ENCODE measurements at places on chromosomes 1 and 21. TPM values are rescaled to one million over a fixed set of nuclear protein-coding genes. Genes with fewer than 3 reads are reported as not detected.
A peak's percentile ranks its signal among the peaks of the same experiment; 100 is the strongest.

DNALI1 gene
- 1.0 TPM for total RNA-seq

MYBPH gene
- total RNA-seq: not detected

- no peak for DNase-seq
Measured at GRCh38 chr1:93694819-93695218, 13.2 kb upstream of the BCAR3 start.

LCE1A gene
- total RNA-seq: not detected

DNA sequence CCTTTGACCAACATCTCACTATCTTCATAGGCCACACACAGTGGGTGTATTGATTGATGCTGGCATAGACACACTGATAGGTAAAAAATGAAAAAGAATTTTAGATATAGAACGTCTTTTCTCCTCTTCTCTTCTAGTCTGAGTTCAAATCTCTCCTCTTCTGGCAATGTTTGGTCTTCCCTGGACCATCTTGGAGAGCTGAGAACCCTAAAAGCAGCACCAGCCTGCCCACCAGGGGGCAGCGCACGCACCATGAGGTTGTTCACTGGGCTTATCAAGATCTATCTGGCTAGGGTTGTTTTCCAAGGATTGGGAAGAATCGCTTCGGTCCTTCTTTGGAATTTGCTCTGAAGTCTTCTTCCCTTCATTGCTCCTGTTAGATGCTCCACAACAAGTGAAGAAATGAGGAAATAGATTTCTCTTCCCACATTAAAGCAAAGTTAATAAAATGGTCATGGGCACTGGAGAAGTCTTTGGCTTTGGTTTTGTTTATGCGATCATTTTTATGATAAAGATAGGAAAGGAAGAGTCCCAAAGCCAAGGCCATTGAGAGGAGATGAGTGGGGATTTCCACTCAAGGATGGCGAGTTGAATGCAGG is 104.0 kb upstream of the OLIG2 start:
- DNase-seq: no peak

WDR4 gene
- total RNA-seq: 14.4 TPM

ILDR2 gene
- total RNA-seq: 43.5 TPM

GRCh38 chr1:57881639-57882038 is 457.8 kb upstream of the DAB1 start:
- DNase-seq: no peak

DNA sequence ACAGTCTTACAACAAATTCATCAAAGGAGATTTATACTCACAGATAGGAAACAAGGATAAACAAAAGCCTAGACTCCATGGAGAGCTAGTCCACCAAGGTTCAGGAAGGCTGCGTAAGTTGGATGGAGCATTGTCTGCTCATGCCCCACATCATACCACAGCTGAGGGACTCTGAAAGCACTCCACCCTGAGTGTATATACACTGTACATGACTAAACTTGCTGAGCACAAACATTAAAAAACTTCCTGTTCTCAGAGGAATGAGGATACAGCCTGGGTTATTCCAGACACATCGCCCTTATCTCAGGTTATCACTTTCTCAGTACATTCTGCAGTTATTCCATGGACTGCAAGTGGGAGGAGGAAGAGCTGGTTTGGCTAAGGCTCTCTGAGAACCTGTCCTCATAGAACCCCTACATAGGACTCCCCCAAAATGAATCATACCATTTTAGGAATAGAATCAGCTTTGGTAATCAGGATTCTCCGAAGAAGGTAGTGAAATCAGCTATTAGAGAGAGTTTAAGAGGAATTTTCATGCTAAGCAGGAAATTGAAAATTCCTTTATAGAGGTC is 58.0 kb upstream of the PRMT6 start:
- DNase-seq: no peak

DNA sequence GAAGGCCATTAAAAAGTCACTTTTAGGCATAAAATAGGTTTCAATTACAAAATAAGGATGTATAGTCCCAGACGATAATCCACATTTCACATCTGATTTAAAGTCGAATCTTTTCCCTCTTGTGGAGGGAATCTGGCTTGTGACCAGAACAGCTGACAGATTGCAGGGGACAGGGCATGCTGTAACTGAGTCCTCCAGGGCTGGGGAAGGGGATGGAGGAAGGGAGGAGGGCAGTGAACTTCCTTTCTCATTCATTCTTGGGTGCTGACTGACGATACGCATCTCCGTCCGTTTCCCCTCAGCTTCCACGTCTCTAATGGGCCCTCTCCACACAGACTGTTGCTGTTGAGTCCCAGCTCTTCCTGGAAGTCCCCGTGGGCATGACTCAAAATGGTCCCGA is 108.1 kb upstream of the CSF3R start:
- DNase-seq: no peak

OR2M3 gene
- total RNA-seq: not detected

- DNase-seq: no peak
Measured at GRCh38 chr1:205675247-205675646, 5.1 kb downstream of the SLC45A3 start.

DNA sequence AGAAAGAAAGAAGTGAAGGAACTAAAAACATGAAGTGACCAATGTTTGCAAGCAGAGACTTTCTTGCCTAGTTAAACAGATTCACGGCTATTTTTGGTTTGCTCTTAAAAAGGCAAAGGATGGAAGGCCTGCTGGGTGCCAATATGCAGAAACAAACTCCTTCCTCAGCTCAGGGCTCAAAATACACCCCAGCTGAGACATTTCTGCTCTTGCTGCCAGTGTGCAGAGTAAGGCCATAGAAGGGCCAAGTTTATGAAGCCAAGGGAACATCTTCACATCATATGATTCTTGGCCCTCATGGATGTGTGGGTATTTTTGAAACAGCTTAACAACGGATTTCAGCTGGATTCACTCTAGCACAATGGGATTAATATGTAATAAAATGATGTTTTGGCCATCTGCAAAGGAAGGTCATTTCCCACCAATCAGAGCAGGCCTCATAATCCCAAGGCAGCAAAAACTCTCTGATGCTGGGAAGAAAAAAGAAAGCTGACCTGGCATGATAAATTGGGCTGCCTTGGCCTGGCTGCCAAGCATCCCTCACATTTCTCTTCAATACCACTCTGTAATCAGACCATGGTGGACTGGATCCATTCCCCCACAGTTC is 70.7 kb downstream of the CAPZB start:
- DNase-seq: no peak

CHI3L1 gene
- not detected for total RNA-seq

- DNase-seq: no peak
Measured at GRCh38 chr1:167310732-167311131, 90.0 kb downstream of the POU2F1 start.

DNA sequence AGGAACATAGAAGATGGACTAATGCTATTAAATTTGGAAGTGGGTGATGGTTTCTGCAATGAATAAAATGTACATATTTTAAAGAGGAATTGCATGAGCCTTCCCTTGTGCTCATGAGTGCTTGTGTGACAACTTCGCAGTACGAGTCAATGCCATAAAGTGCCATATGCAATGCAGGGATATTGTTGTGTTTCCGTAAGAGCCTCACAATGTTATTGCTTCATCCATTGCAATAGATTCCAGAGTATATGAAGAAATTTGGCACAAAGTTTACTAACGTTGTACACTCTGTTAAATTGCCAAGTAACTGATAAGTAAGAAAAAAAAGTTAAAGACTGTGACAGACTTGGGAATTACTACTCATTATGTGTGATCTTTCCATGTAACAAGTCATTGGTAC is 22.3 kb downstream of the BTG3 start:
- DNase-seq: no peak

DNA sequence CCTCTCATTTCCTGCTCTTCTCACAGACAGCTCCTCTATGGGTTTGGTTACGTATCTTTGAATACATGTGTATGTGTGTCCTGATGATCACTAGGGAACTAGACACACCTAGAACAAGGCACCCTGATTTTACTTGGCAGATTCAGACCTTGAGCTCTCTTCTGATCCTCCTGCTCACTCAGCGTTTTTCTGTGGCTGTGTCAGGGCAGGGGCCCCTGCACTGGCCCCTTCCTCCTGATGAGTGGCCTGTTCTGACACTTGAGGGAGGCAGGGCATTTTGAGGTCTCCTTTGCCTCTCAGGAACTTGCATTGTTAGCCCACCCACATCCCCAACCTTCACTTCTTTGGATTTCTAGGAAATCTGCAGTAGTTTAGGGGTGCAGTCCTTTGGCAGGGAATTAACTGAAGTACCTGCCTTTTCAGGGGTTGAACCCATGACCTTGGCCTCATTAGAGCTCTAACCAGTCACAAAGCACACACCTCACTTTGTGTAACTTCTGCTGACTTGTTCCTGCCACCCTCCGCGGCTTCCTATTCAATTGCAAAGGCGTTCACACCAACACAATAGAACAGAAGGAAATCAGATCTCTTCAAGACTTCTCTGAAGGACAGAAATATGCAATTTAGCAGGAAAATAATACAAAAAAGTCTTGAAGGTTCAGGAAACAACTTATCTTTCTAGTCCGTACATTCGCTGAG is 8.8 kb downstream of the SMYD2 start:
- DNase-seq: no peak

DNA sequence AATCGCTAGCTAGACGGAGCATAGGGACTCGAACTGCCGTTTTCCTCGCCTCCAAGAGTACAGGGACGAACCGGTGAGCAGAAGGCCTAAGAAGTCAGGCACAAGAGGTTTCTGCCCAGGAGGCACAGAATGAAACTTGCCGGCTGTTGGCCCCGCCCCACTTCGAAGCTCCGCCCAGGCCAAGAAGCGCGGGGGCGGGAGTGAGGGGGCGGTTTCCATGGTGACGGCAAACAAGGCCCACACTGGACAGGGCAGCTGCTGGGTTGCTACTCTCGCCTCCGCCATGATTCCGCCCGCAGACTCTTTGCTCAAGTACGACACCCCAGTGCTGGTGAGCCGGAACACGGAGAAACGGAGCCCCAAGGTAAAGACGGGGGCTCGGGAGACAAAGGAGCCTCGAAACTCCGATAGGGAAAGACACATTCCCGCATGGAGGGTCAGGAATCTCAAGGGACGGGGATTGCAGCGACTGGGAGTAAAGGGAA is at the start of gene DNALI1:
DNALI1 (plus strand) TSS at position 229 of the 485 bp plus-strand sequence; CDS start at position 284, 55 bp downstream.
- DNase-seq: peak; percentile 79

SHISA4 gene
- 43.4 TPM for total RNA-seq

OPRD1 gene
- total RNA-seq: 0.03 TPM

DNA sequence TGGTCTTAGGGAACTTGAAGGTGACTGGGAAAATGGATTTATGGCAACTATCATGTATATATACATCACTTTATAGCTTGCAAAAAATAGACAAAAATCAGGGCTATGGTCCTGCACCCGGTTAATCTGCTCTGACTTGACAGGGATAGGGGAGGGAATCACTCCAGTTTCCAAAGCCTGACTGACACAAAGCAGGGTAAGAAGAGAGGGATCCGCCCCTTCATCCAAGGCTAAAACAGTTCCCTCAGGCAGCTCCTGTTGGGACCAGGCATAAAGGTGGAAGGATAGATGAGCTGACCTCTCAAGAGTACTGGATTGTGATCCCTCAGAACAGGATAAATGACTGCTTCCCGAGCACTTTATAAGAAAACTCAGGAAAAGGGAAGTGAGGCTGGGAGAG is 1.4 kb downstream of the PBXIP1 start:
- no peak for DNase-seq

GRCh38 chr1:103111926-103112325 is 3.6 kb upstream of the COL11A1 start:
- no peak for DNase-seq

- no peak for DNase-seq
Measured at GRCh38 chr1:89279011-89279466, 6.4 kb upstream of the GBP5 start.

MAPKAPK2 gene
- total RNA-seq: 45.4 TPM

DNA sequence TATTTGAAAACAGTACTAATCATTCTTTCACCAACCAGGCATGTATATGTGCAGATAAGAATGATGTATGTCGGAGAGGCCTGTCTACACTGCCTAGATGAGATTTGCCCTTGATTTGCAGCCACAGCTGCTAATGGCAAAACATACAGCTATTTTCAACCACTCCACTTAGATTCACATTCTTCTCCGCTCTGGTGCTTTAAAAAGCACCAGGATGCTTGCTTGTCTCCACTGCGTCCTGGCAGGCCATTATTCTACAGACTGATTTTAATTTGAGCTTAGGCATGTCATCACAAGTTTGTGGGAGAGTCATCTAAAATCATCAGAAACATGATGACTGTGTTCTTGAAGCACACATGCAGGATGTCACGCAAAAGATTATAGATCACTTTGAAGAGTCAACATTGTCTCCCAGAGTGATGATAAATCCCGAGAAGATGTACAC is 119.0 kb upstream of the NRIP1 start:
- DNase-seq: no peak
